ENCODE measurements at places on chromosomes 16 and 17.

DNA sequence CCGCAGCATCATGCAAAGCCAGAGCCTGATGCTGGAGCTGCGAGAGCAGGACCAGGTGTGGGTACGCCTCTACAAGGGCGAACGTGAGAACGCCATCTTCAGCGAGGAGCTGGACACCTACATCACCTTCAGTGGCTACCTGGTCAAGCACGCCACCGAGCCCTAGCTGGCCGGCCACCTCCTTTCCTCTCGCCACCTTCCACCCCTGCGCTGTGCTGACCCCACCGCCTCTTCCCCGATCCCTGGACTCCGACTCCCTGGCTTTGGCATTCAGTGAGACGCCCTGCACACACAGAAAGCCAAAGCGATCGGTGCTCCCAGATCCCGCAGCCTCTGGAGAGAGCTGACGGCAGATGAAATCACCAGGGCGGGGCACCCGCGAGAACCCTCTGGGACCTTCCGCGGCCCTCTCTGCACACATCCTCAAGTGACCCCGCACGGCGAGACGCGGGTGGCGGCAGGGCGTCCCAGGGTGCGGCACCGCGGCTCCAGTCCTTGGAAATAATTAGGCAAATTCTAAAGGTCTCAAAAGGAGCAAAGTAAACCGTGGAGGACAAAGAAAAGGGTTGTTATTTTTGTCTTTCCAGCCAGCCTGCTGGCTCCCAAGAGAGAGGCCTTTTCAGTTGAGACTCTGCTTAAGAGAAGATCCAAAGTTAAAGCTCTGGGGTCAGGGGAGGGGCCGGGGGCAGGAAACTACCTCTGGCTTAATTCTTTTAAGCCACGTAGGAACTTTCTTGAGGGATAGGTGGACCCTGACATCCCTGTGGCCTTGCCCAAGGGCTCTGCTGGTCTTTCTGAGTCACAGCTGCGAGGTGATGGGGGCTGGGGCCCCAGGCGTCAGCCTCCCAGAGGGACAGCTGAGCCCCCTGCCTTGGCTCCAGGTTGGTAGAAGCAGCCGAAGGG, 24.2 kb downstream of the C1QTNF1 start:
- no peak for DNase-seq

DNA sequence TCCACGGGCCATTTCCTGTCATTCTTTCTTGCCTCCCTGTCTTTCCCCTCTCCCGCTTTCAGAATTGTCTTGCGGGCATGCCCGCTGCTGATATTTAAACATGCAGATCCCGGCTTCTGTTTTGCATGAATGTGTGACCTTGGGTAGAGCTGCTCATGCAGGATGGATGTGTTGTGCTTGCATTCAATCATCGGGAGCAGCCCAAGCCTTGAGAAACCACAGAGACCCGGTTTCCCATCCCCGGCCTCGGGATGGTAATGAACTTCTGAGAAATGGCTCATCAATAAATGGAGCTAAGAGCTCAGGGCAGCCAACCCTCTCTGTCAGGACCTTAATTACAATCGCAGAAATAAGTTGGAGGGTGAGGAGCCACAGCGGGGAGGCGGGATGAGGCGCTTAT, 303.7 kb upstream of the TNRC6C start:
- DNase-seq = peak; percentile 9

GRCh38 chr17:46010597-46011186, 11.6 kb downstream of the STH start:
- no peak for DNase-seq

GRCh38 chr16:53713403-53714204, 9.6 kb downstream of the FTO start:
- DNase-seq = no peak

DNA sequence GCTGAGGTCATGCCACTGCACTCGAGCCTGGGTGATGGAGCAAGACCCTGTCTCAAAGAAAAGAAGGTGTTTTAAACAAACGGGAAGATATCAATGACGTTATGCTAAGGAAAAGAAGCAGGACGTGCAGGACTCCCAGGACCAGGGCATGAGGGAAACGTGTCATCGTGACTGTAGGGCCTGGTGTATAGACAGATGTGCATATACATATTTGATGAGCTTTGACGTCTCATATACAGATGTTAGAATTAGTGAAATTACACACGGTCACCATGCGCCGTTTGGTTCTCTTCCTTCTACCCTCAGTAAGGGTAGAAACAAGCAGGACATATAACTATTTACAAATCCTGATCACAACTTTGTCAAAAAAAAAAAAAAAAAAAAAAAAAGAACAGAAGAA, 17.6 kb upstream of the PVALEF start:
- no peak for DNase-seq

- DNase-seq = no peak
Observed at GRCh38 chr17:31413874-31414549, 22.5 kb downstream of the RAB11FIP4 start.

GRCh38 chr16:18788828-18789514, 1.2 kb downstream of the RPS15A start:
- no peak for DNase-seq

- no peak for DNase-seq
Observed at GRCh38 chr17:4436846-4437245, 3.1 kb downstream of the SPNS3 start.
